ENCODE measurements at places on chromosomes 2 and 18.

DNA sequence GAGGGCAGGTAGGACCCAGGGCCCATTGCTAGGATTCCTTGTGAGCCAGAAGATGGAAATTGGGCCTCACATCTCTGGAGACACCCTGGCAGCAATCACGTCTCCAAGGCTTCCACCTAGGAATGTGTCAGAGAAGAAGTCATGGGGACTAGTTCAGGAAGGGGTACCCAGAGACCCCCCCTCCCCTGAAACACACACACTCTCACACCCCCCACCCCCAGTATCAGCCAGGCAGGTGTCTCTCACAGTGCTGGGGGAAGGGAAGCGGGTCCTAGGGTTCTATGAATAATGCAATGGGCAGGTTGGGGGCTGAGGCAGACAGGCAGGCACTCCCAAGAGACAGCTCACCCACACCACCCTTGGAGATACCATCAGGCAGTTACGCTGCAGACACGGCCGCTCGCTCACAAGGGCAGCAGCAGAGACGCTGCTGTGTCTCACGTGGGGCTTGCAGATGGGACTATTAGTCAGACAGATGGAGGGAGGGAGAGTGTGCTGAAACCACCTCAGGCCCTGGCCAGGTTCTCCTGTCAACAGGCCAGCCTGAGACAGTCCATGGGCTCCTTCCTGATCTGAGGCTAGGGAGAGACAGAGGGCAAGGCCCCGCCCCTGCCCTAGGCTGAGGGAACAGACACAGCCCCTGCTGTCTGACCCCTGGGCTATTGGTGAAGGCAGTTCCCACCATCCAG, 134.6 kb downstream of the CYP26B1 start:
- DNase-seq = no peak

- DNase-seq = no peak
Measured at GRCh38 chr2:147577323-147577997, 267.4 kb upstream of the ACVR2A start.

- DNase-seq = no peak
Measured at GRCh38 chr2:187354661-187355060, 93.4 kb downstream of the CALCRL start.

DNA sequence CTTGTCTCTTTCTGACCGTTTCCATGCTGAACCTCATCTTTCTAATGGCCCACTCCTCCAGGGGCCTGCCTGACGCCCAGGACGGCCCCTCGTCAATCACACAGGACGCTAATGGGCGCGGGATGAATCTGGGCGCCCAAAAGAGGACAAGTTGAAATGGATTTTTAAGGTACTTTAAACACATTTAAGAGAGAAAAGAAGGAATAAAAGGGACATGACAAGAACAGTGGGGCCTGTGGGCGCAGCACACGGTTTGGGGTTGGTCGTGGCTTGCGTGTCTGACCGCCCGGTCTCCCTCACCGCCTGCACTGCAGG, 607 bp upstream of the UBE2F start:
- DNase-seq = no peak

DNA sequence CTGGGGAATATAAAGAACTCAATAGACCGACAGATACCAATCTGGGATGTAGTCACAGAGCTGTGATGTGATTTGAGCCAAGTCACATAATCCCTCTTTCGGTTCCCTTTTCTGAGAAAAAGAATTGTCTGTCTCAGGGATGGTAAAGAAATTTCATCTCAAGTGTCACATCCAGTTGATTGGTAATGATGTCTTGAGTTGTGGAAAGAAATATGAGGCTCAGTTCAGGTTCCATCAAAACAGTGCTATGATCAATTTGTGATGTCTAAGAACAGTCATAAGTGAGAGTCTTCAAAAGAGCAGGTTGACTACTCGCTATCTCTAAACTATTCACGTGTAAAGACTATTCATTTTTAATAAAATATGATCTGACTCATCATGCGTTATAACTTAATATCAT, 223.3 kb downstream of the METTL4 start:
- no peak for DNase-seq

DNA sequence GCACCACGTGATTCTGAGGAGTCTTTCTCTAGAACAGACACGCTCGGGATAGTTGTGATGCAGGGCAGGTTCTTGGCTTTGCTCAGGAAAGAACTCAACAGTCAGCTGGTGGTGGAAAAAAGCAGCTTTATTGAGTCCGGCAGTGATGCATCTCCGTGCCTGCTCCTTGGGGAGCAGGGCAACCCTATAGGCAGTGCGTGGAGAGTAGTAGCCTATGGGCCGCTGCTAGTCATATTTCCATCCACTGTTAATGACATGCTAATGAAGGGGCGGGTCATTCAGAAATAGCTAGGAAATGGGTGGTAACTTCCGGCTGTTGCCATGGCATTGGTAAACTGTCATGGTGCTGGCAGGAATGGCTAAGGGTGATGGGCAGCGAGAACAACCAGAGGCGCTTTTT, 11.6 kb upstream of the ACKR3 start:
- DNase-seq = no peak

DNA sequence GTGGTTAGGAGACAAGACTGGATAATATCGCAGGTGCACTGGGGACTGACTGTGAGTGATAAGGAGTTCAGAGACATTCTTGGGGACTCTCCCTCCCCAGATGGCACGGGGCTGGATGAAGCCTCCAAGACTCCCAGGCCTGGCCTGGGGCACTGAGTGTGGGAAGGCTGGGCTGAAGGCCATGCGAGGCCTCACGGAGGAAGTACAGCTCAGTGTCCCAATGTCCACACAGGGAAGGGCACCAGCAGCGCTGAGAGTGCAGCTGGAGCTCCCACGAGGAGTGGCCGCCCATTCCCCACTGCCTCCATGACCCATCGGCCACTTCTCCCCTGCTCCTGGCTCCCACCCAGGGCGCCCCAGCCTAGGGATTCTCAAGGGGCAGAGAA, 6.5 kb downstream of the MFSD2B start:
- no peak for DNase-seq

GRCh38 chr2:198356157-198356556, 551.8 kb downstream of the PLCL1 start:
- DNase-seq = no peak

- DNase-seq = no peak
Measured at GRCh38 chr2:29749041-29749440, 172.3 kb downstream of the ALK start.

- no peak for DNase-seq
Measured at GRCh38 chr2:54336977-54337255, 80.9 kb upstream of the TSPYL6 start.
